ENCODE measurements at places on chromosomes 13 and 19.
A peak's percentile ranks its signal among the peaks of the same experiment; 100 is the strongest.

GRCh38 chr13:76872675-76873074 is 13.5 kb downstream of the KCTD12 start:
- DNase-seq, result no peak

- DNase-seq, result no peak
Observed at GRCh38 chr19:19595171-19595701, 23.3 kb downstream of the PBX4 start.

GRCh38 chr13:39461685-39462266 is 141.2 kb downstream of the LHFPL6 start:
- DNase-seq, result no peak

- DNase-seq, result peak; percentile 31
Observed at GRCh38 chr19:58356766-58357480, 3.6 kb upstream of the A1BG start.

DNA sequence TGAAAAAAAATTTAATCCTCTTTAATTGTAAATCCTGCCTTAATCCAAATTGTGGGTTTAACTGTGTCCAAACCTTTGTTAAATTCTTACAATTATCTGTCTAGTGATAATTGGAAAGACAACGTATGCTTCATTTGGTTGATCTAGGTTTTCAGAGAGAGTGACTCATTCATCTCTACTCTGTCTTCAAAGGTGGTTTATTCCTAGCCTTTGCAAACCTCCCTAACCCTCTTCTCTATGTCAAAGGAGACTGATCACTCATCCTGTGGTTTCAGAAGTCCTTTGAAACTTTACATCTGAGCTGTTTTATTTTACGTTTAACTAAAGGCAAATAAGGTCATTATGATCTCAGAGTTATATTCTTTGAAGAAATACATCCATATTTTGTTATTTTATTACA is 8.8 kb upstream of the OXGR1 start:
- DNase-seq, result no peak

DNA sequence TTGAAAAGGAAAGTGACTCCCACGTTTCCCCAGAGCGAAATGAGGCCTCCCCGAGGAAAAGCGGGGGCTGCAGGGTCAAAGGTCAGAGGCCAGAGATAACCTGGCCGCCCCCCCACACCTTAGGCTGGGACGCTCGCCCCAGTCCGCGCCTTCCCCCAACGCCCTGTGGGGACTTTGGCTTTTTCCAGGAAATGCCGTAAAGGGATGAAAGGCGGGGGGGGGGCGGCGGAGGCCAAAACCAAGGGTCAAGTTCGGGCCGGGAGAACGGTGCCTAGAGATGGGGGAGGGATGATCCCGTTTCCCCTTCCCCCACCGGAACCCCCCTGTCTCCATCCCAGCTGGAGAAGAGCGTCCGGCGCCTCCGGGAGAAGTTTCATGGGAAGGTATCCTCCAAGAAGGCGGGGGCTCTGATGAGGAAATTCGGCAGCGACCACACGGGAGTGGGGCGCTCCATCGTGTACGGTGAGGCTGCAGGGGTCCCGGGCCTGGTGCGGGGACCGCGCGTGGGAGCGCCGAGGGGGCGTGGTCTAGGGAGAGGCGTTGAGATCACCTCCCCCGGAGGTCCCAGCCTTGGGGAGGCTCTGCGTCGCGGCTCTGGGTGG is 575 bp downstream of the SHFL start:
- no peak for DNase-seq

- DNase-seq, result no peak
Observed at GRCh38 chr13:40528881-40529280, 137.6 kb downstream of the FOXO1 start.

DNA sequence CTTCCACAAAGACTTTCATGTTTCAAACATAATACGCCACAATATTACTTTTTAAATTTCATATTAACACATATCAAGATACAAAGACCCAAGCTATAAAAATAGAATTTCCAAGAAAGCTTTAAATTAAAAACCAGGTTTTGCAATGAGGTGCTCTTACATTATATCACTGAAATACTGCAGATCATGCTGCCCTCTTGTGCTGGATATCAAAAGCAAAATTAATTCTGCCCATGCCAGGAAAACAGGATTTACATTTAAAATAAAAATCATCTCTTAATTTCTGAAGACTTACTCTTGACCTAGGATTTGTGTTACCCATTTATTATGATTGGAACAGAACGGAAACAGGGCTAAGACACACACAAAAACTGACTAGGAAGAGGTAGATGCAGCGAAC is 145.0 kb downstream of the ABCC4 start:
- no peak for DNase-seq

GRCh38 chr13:19657872-19658591 is 24.6 kb downstream of the MPHOSPH8 start:
- no peak for DNase-seq

GRCh38 chr19:13428352-13428751 is 77.9 kb downstream of the CACNA1A start:
- no peak for DNase-seq

GRCh38 chr19:42185277-42185676 is 32.2 kb downstream of the DEDD2 start:
- DNase-seq, result no peak

- DNase-seq, result no peak
Observed at GRCh38 chr19:16397791-16398529, 73.3 kb downstream of the KLF2 start.

- peak; percentile 58 for DNase-seq
Observed at GRCh38 chr13:26872525-26873385, 112.2 kb upstream of the GPR12 start.

GRCh38 chr13:23778002-23778652 is 111.1 kb downstream of the MIPEP start:
- no peak for DNase-seq

DNA sequence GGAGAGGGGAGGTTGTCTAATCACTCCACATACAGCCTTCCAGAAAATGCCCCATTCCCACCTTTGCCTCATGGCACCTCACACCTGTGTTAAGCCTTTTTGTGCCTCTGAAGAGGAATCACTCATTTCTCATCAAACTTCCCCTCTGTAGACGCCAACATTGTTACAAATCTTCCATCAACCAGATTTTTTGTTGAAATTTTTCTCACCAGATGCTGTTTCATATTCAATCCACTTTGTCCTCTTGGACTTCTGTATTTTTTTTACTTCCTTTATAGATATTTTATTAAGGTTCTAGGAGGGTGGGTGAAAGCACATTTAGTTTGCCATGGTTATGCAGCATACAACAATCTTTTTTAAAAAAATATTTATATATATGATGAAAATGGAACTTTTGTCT is 74.0 kb downstream of the RUBCNL start:
- no peak for DNase-seq

GRCh38 chr13:47718556-47718955 is 282.5 kb downstream of the SUCLA2 start:
- DNase-seq, result no peak

GRCh38 chr19:48961673-48962028 is 3.5 kb upstream of the FTL start:
- DNase-seq, result no peak

- no peak for DNase-seq
Observed at GRCh38 chr13:27290715-27291114, 20.1 kb downstream of the RASL11A start.

GRCh38 chr13:36163809-36164308 is 32.7 kb upstream of the DCLK1 start:
- peak; percentile 62 for DNase-seq

DNA sequence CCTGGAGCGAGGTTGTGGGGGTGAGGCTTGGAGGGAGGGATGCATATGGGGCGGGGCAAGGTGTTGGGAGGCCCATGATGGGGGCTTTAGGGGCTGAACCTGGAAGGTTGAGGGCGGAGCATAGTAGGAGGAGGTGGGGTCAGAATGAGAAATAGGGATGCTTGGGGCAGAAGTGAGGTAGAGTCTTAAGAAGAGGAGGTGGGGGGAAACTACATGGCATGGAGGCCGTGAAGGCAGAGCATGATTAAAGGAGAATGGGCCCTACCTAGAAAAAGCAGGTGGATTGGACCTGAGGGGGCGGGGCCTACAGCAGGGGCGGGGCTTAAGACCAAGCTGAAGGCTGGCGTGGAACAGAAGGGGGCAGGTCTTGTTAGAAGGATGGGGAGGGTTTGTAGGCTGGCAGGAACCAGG is 799 bp downstream of the NR1H2 start:
- DNase-seq, result peak; percentile 52

- DNase-seq, result no peak
Observed at GRCh38 chr19:22606212-22606553, 27.9 kb upstream of the ZNF492 start.

- no peak for DNase-seq
Observed at GRCh38 chr13:98541191-98541590, 35.7 kb downstream of the STK24 start.

DNA sequence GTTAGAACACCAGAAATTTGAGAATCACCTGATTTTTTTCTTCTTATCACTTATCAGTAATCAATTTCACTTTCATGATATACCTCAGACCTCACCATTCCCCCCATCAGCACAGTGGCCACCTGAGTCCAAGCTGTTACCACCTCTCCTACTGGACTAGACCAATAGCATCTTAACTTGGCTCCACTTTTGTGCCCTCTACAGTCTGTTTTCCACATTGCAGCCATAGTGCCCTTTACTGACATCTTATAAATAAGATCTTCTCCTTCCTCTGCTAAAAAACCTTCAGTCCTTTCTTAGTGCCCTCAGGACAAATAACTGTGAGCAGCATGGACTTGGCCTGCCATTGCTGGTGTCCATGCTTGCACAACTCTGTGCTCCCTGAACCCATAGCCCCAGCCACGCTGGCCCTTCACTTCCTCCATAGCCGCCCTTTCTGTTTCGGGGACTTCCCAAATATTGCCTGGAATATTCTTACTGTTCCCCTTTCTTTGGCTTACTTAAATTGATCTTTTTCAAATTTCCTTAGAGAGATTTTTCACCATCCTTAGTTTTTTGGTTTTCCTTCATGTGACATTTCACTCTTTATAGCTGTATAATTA is 380.8 kb downstream of the LMO7 start:
- no peak for DNase-seq

DNA sequence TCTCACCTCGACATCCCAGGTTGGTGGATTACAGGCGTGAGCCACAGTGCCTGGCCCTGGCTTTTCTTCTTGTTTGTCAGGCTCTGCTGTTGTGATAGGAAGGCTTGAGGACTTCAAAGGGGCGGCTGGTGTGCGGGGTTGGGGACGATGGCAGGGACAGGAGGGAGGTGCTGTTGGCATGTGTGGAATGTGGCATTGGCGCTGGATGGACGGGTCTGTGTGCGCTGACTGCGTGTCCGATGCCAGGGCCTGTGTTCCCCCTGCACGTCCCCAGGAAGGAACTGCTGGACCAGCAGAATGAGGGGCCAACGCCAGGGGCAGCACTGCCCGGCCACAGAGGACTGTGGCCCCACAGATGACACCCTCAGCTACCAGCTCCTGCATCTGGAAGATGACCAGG is 12.7 kb upstream of the PTBP1 start:
- DNase-seq, result no peak

DNA sequence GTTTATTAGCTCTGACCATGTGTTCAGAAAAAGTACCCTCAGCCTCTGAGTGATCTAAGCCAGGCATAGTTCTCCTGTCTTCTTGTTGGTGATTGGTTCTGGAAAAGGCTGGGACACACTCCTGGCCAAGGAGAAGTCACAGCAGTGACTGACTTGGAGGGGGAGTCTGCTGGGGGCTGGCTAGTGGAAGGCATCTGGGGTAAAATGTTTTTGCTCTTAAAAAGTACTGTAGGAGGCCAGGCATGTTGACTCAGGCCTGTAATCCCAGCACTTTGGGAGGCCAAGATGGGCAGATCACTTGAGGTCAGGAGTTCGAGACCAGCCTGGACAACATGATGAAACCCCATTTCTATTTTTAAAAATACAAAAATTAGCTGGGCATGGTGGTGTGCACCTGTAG is 21.7 kb downstream of the FAM187B start:
- no peak for DNase-seq

DNA sequence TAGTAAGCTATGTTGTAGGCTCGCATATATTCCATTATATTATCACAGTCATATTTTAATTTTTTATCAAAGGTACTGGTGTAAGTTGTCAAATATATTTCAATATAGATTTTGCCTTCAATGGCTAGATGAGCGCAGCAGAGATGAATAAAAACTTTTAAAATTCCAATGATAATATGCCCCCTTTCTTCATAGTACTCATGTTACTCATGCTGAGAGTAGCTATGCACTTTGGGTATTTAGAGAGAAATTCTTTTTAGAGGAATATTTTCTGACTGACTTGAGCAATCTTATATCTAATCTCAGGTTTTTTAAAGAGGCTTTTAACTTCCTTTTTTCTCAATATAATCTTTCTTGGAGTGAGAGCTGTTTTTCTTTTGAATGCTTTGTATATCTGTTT is 11.4 kb downstream of the ZNF254 start:
- DNase-seq, result no peak

DNA sequence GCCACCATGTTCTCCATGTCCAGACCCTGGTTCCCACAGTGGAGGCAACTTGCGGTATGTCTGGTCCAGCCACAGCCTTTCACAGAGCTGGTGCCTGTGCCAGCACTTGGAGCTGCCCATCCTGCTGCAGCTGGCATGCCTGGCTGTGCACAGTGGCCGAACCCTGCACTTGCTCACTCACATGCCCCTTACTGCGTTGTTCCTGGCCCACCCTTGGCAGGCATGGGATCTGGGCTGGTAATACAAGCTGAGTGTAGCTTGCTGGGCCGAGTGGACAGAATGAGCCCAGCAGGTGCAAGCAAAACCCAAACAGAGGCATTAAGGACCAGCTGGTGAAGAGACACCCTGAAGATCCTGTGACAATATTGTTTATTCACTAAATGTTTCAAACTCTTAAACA is 583.9 kb upstream of the SLITRK6 start:
- DNase-seq, result no peak

DNA sequence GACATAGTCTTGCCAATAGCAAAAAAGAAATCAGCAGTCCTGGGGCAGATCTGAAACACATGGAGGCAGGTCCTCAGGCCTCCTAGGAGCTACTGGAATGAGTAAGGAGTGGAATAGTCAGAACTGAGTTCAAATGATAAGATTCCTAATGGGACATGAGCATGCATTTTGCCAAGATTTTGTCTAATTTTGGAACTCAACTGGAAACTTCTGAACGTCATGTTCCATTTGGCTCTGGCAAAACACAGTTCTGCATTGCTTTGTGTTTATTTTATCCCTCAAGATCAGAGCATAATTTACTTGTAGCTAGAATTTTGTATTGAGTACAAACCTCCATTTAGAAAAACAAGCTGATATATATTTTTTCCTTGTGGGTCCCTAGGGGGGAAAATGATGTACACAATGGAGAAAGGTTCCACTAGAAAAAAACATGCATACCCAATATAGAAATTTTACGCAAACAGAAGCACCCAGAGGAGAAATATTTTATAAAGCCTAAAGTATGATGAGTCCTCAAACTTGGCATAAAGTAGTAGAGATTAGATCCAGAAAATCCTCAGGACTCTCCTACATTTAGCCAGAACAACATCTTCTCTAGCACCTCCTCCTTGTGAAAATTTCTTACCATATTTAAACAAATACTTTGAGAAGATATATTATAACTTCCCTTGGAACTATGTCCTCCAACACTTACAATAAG is 149.0 kb upstream of the SERP2 start:
- no peak for DNase-seq

DNA sequence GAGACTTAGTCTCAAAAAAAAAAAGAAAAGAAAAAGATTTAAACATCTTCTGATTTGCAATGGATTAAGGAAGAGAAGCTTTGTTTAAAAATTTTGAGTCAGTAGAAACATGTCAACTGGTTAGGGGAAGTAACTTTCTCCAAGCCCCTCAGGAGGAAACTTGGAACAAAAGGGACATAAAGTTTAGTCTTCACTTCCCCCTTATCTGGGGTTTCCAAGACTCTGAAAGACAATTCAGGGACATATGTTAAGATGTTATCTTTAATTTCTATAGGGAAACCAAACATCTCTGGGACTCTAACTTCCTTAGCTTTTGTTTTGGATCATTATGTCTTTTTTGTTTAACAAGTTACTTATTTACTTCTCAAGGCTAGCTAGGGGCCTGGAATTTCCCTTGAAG is 20.1 kb upstream of the MRI1 start:
- DNase-seq, result no peak
